ENCODE measurements at places on chromosomes 12 and 14.

DNA sequence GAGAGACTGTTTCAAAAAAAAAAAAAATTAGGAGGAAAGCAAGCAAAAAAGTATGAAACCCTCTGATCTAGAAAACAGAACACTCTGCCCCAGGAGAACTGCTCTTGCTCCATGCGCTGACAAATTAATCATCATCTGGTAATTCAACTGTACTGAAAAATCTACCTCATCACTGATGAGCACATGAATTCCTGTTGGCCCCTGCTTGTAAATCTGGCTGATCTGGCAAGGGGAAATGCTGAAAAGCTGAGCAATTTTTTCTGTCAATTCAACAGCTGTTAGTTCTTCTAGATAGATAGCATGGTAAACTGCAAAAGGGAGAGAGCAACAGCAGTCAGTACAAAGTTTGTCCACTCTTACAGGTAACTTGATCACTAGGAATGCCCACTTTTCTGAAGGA lies 15.2 kb upstream of the CSRNP2 start:
- DNase-seq: no peak

- DNase-seq: no peak
These were observed 126.8 kb downstream of the TRAFD1 start for GRCh38 chr12:112252184-112252583.

GRCh38 chr12:11875414-11875935 lies 195.3 kb upstream of the BCL2L14 start:
- DNase-seq: no peak

- no peak for DNase-seq
These were observed 43.4 kb upstream of the DUSP6 start for GRCh38 chr12:89395712-89396111.

- DNase-seq: no peak
These were observed 89.8 kb downstream of the FAR2 start for GRCh38 chr12:29238822-29239291.

- no peak for DNase-seq
These were observed 20.0 kb upstream of the KITLG start for GRCh38 chr12:88600272-88600671.

DNA sequence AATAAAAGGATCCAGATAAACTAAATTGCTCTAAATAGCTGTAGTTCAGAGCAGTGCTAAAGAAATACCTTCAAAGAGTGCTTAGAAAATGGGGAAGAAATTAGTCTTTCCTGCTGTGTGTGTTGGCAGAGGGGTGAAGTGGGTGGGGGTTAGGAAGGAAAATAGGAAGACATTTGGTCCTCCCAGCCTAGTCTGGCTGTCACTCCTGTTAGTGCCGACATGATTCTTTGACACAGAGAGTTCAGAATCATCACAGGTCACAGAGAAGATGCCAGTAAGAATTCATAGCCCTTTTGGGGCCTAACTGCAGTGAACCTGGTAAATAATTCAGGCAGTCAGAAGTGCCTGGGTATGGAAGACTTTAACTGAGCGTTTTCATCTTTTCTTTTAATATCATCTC lies 74.8 kb downstream of the FLRT2 start:
- DNase-seq: no peak

DNA sequence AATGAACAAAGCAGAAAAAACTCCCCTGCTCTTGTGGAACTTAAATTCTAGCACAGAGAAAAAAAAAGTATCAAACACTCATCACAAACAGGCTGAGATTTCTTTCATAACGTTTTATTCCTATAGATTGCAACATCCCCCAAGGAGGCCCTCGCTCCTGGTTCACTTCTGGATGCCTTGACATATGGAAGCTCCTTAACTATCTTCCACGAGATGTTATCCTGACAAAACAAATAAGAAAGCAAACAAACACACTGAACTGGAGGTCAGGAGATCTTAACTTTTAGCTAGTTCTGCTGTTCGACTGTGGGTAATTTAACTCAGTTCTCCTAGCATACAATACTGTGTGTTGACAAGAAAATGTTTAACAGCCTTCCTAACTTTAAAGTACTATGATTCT lies 104.8 kb downstream of the ETV6 start:
- no peak for DNase-seq

DNA sequence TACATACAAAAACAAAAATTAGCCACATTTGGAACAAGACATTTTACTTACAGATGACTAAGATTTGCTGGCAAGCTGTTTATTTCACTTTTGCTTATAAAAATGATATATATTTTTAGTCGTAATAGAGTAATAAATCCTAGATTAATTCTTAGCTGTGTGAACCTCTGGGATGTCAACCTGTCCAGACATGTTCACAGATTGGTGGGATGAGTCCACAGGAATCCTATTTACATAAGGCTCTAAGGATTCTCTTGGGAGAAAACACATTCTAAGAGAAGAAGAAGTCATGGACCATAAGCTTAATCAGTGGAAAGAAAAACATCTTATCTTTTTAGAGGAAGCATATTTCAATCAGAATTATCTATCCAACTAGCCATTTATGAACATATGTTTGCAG lies 797.4 kb downstream of the C12orf50 start:
- no peak for DNase-seq

DNA sequence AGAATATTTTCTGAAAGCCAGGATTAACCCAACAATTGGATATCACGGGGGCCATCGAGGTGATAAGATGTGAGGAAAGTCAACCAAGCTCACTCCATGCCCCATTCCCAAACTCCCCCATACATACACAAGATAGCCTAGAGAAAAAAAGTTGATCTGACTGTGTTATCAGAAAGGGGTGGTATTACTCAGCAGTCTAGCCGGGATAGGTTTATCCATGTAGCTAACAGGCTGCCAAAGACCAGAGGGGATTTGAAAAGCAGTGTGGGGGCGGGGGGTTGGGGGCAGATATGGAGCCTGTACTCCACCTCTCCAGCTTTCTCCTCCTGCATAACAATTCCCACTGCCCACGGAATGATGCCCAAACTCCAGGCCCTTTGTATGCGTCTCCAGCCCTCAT lies 13.2 kb upstream of the MAP1LC3B2 start:
- DNase-seq: no peak

DNA sequence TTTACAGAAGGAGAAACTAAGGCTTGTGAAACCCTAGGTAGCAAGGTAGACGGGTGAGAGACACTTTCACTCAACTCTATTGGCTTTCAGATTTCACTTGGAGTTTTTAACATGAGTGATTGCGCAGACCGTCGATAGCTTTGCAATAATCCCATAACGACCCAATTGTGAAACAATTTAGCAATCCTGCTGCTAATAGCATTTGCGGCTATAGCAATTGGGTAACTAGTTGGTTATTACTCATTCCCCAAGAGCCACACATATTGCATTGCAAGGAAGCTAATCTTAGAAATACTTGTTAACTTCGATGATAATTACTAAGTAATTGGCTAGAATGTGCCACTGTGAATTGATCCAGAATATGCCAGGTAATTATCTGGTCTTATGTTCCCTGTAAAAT lies 159.9 kb upstream of the NOS1 start:
- peak; percentile 1 for DNase-seq

GRCh38 chr12:3437986-3438385 lies 53.0 kb upstream of the PRMT8 start:
- no peak for DNase-seq

DNA sequence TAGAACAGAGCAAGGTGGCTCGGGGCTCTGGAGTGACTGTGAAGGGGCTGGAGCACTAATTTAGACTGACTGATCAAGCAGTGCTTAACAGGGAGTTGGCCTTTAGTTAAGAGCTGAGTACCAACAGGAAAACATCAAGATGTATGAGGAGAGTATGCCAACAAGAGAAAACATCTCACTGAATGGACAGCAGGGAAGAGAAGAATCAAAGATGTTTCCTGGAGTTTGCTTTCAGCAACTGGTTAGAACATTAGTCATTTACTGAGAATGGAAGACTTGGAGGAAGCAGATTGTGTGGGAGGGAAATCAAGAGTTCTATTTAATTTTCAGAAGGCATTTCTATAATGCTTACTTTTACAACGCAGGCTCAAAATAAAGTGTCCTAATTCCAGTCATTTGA lies 259.3 kb downstream of the ADAMTS20 start:
- DNase-seq: no peak

DNA sequence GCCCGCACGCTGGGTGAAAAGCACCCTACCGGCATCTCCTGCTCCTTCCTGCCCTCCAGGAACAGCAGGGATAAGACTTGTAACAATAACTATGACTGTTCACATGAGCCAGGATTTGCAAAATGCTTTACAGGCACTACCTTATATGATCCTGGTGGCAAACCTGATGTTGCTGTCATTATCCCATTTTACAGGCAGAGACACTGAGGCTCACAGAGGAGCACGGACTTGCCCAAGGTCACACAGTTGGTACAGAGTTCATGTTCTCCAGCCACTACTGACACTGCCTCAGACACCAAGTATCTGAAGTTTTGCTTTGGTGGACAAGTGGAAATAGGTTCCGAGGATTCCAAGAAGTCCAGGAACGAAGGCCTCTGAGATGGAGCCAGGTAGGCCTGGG lies 22.6 kb downstream of the GLTP start:
- DNase-seq: no peak

DNA sequence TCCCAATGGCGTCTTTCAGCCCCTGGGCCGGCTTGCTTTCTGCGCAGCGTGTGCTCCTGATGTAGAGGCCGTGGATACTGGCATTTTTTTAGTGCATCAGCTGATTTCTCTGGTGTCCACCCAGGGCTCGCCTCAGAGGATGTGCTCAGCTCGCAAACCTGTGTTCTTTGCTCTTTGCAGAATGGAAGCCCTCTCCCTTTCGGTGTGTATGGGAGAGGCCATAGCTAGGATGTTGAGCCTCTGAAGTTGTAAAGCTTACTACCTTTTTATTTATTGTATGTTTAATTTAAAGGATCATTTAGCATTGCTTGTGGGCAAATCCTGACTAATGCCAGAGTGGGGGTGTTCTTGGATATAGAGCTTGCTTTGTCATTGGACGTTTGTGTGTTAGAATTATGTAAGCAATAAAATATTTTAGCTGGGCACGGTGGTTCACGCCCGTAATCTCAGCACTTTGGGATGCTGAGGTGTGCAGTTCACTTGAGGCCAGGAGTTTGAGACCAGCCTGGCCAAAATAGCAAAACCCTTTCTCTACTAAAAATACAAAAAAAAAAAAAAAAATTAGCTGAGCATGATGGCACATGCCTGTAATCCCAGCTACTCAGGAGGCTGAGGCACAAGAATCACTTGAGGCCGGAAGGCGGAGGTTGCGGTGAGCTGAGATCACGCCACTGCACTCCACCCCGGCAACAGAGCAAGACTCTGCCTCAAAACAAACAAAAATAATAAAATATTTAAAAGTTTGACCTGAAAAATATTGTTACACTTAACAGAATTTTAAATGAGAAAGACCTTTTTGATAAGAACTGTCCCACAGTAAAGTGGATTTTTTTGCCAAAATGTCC lies 52.6 kb upstream of the MMP17 start:
- DNase-seq: no peak

DNA sequence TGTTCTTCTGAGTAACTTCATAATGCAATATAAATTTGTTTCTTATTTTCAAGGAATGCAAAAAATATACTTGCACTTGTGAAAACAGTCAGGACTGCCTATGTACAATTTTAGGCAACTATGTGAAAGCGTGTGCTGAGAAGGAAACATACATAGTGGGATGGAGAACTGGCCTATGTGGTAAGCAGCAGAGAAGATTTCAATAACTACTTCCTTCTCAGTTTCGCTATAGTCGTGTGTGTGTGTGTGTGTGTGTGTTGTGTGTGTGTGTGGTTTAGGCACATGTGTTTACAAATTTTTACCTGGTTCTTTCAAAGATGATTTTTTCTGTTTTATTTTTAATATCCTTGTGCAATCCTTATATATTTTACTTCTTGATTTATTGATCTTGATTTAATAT lies 211.8 kb downstream of the LRRK2 start:
- no peak for DNase-seq

GRCh38 chr12:20289520-20289919 lies 78.8 kb upstream of the PDE3A start:
- DNase-seq: no peak

DNA sequence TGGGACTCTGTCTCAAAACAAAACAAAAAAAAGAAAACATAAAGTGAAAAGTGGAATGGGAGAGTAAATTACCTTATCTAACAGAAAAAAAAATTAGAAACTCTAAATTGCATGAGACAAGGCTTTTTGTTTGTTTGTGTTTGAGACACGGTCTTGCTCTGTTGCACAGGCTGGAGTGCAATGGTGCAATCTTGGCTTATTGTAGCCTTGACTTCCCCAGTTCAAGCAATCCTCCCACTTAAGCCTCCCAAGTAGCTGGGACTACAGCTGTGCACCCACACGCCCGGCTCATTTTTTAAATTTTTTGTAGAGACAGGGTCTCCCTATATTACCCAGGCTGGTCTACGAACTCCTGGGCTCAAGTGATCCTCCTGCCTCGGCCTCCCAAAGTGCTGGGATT lies 17.9 kb upstream of the FBXO34 start:
- DNase-seq: no peak

- peak; percentile 91 for DNase-seq
These were observed 393 bp downstream of the ORMDL2 start for GRCh38 chr12:55818140-55818728.

DNA sequence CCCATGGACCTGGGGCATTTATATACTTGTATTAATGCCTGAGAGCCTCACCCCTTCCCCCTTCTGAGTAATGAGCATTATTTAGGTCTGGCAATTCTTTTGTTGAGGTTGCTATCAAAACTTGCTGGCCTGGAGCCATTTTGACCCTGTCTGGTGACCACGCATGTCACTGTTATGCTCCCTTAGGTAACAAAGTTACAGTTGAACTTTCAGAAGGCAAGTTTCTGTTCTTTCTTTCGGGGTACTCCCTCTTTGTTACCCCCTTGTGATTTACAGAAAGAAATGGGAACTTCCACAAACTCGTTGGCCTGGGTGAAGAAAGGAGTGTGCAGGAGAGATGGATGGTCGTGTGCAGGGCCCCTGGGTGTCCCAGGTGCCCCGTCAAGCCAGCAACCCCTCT lies 305.4 kb downstream of the DPF3 start:
- no peak for DNase-seq

GRCh38 chr14:50813544-50813863 lies 17.5 kb downstream of the NIN start:
- peak; percentile 54 for DNase-seq

DNA sequence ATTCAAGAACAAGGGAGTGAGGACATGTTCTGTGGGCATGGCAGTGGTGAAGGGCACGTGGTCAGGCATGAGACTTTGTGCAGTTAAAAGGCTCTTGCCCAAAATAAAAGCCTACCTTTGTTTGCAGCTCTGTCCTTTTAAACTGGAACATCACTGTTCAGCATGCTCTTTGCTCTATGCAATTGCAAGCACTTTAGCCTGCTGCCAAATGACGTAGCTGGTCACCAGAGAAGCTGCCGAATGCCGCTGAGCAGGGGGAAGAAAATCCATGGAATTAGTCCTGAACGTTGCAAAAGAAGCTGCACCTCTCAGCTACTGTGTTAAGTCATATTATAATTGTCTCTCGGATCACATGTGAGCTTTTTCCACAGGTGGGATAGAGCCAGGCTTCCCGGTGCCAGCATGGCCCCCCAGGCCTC lies 176.3 kb upstream of the DIO2 start:
- DNase-seq: no peak

Data from common myeloid progenitor, CD34-positive (primary cell).